ENCODE measurements at places on chromosomes 12 and 14.

GRCh38 chr12:45878630-45879255, 111.6 kb downstream of the SCAF11 start:
- DNase-seq = no peak

DNA sequence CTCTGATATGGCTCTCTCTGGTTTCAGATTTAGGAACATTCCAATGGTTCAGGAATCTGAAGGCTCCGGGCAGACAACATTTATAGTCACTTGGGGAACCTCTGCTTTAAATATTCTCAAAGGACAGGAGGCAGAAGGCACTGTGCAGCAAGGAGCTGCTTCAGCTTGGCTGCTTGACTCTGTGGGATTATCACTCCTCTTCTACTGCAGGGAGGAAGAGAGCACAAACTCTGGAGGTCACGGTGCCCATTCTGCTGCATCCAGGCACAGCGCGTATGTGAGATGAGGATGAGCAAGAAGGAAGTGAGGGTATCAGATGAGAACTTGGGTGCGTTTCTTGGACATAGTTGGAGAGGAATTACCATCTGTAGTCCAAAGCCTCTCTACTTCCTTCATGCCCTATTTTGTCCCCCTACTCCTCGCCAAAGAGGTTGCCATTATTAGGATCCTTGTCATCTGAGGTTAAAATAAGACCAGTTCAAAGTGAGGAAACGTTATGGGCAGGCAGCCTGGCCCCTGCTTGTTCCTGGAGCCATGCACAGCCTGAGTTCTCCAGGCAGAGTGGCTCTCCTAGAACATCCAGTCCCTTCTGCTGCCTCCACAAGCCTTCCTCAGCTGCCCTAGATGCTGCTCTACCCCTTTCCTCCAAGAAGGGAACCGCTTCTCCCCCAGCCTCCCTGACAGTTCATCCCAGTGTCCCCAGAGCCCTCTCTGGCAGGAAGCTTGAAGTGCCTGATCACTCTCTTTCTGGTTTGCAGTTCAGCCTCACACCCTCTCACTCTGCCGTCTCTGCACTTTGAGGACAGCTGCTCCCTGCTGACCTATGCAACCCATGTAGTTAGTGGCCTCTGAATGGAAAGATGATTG, 12.5 kb downstream of the FGF6 start:
- DNase-seq = no peak

GRCh38 chr12:59744564-59744963, 148.7 kb downstream of the SLC16A7 start:
- DNase-seq = no peak

DNA sequence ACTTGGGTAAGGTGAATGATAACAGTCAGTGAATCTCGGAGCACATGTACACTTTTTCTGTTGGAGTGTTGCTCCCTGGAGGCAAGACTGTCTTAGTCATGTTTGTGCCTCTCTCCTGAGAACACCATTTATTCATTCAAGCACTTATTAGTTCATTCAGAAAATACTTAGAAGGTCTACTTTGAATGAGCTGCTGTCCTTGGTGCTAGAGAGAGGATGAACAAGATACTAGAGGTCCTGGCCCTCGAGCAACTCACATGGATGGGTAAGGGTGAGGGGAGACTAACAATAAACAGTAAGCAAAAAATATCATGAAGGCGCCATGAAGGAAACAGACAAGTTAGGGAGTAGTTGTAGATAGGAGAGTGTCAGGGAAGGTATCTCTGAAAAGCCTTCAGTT, 17.1 kb upstream of the SAMD4A start:
- no peak for DNase-seq

DNA sequence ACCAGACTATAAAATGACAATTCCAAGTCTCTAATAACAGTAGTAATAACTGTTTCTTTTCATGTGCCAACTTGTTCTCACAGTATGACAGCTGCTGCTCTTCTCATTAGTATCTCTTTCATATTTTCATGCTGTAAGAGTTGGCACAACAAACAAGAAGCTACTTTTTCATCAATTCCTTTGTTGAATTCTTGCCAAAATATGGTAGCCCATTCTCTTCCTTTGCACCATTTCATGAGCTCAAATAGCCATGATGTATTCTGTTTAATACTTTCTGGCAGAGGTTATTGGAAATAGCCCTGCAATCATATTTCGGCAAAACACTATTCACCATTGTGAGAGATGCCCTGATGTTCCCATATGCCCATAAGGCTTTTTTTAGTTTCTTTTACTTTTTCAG, 1100.7 kb downstream of the TRHDE start:
- DNase-seq = no peak

Measured in stimulated activated CD4-positive, alpha-beta T cell treated with anti-CD3 and anti-CD28 coated beads, TNF-alpha, amount 100 ng/mL, for 4 hours (primary cell).